Stimulated activated CD4-positive, alpha-beta T cell treated with anti-CD3 and anti-CD28 coated beads, Interleukin-15, amount 100 ng/mL, for 1 hour (primary cell): ENCODE measurements at places on chromosomes 4 and X.

DNA sequence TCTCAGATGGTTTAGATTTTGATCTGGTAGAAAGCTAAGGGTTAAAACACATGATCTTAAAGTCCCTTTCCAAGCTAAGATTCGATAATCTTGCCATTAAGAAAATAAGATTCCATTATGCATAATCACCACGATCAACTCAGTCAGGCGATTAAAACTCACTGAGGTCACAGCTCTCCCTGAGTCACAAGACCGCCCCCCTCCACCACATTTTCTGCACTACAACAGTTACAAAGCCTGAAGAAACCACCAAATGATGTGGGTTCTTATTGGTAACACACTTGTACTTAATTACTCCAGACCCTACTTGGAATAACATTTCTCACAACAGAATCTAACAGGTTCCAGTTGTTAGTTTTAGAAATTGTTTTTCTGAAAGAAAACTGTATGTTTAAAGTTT, 62.8 kb downstream of the SH3KBP1 start:
- no peak for DNase-seq

DNA sequence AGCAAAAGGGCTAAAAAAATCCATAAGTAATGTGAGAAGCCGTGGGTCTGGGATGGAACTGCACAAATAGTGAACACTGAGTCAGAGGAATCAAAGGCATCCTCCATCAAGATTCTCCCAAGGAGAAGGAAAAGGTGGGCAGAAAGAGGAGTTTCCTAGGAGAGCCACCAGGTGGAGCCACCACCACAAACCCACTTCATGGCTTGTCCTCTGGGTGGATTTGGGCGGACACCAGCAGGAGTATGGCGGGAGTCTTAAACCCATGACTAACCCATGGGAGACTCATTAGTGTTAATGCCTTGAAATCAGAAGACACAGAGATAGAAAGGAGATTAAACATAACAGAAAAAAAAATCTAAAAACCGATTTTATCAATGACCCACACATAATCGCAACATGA, 147.7 kb downstream of the SH3KBP1 start:
- DNase-seq, result no peak

DNA sequence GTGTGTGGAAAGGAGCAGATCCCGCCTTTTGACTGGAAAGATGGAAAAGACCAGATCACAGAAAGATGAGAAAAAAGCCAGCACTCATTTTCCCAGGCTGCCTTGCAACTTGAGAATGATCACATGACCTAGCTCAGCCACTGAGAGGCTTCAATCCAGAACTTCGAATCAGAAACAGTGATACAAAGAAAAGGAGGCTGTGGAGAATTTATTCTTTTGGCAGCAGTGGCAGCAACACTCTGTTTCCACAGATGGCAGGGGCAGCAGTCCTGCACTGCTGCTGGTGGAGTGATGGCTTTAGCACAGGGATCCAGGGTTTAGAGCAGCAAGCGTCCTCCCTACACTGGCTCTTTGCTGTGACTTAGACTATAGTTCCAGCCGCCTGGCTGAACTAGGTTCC, 77.8 kb upstream of the SH3RF1 start:
- no peak for DNase-seq

GRCh38 chrX:50952406-50952805, 41.9 kb downstream of the BMP15 start:
- DNase-seq, result no peak

DNA sequence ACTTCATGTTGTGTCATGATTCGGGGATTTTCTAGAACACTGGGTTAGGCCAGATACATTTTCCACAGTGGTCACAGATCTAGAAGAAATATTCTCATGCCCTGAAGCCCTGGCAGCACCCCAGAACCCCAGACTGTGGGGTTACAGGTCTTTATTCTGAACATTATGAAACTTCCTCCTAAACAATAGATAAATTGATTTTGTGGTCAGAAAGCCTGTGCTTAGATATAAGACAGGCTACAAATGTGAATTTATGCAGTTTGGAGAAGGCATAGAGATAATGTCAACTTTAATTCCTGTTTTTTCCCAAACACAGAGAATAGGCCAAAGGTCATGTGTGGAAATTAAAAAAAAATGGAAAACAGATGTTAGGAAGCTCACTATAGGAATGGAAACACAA, 492.9 kb downstream of the SPRY1 start:
- DNase-seq, result no peak
